ENCODE measurements at places on chromosomes 11 and 22.

DNA sequence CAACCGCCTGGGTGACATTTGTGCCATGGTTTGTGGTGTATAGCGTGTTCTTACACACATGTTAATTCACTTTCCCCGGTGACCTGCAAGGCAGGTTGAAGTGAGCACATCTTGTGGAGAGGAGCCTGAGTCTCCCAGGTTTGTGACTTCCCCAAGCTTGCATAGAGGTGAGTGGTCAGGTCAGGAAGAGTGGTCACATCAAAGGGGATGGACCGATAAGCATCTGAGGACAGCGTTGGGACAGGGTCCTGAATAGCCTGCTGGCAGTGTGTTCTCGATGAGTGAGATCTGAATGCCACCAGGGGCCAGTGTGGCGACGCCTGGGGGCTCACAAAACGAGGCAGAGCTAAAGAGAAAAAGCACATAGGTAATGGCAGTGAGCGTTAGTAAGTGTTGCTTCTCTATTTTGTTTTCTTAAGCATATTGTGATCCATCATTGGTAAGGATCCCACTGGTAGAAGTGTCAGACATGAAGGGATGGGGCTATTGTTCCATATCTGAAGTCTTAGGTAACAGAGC is 154.6 kb downstream of the GRIK4 start:
- no peak for DNase-seq

DNA sequence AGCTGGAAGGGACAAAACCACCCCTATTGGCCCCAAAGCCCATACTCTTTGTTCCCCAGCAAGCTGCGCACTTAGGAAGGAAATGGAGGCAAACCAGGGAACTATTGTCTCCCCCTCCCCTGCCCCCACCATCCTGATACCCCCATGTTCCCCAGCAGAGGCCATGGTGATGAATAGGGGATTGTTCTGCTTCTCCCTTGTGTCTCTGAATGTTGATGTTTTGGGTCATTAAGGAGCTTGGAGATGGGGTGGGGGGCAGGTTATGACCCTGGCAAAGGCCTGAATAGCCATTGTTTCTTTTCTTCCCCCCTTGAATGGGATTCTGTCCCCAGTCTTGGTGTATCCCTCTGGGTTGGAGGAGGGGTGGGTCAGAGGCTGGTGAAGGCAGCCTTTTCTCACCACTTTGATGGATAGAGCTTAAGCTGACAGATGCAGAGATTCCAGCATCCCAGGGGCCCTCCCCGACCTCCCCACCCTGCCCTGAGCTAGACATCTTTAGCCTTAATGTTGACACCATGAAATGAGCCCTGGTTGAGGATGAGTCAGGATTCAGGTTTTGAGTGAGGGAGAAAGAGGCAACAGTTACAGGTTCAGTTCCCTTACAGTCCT is 8.3 kb downstream of the DTX4 start:
- no peak for DNase-seq

DNA sequence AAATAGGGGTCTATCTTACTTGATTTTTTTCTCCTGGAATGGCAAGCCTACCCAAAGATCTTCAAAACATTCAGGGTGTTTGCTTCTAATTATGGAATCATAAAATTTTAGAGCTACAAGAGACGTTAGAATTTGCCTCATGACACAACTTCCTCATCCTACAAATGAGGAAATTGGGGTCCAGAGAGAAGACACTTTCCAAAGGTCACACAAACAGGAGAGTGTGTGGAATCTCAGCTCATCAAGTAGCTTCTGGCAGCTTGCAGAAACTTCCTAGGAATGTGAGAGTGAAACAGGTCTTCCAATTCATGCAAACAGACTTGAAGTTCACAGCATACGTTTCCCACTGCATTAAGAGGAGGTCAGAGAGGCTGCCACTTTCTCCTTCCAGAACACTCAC is 976.0 kb downstream of the OPCML start:
- DNase-seq = no peak

GRCh38 chr11:62644220-62644619 is 2.2 kb downstream of the GANAB start:
- no peak for DNase-seq

- peak; percentile 62 for DNase-seq
These were observed 12.1 kb downstream of the PLAAT5 start for GRCh38 chr11:63478896-63479295.

Measured in PC-9 (cell line).